ENCODE measurements at places on chromosomes 6 and 20.

GRCh38 chr6:128033156-128033555 is 132.3 kb upstream of the THEMIS start:
- no peak for DNase-seq

GRCh38 chr6:138349891-138350290 is 27.8 kb upstream of the SMIM28 start:
- no peak for DNase-seq

DNA sequence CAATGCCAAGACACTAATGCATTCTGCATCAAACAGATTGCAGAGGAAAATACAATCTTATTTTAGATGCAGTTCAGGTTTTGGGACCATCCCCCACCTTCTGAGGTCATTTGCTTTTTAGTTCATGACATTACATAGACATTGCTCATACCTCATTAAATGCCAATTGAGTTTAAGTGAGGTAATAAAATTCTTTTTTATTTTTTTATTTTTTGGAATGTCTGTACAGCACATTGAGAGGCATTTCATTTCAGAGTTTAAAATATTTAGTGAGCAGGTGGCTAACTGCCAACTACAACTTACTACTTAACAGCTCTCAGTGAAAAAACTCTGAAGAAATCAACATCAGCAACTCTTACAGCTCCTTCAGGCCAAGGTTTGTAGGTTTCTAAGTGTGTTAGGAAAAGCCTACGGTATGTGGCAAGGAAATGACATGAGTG is 482.2 kb upstream of the RNF217 start:
- no peak for DNase-seq

- DNase-seq: no peak
These were observed 12.7 kb upstream of the RAMACL start for GRCh38 chr6:166599205-166599604.

GRCh38 chr6:79868098-79868722 is 79.1 kb downstream of the ELOVL4 start:
- DNase-seq: peak; percentile 86

DNA sequence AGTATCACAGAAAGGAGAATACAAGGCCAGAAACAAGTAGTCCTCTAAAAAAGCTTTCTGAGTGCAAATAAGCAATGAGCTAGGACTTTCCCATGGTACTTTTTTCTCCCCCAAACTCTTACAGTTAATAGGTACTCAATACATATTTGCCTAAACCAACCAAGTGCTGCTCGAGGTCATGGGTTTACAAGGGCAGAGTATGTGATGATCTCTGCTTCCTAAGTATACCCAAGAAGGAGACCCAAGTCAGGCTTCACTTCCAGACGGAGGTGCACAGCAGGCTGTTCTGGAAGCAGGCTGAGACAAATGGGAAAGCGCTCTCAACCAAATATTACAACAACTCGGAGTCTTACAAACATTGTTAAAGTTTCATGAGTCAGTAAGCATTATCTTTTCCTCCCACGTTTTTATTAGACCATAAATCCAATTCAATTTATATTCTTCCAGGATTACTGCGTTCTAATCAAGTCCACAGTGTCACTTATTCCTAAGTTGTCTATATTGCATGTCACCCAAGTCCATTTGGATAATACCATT is 8.1 kb downstream of the FYN start:
- no peak for DNase-seq

GRCh38 chr6:111427341-111428116 is 55.5 kb downstream of the REV3L start:
- no peak for DNase-seq

DNA sequence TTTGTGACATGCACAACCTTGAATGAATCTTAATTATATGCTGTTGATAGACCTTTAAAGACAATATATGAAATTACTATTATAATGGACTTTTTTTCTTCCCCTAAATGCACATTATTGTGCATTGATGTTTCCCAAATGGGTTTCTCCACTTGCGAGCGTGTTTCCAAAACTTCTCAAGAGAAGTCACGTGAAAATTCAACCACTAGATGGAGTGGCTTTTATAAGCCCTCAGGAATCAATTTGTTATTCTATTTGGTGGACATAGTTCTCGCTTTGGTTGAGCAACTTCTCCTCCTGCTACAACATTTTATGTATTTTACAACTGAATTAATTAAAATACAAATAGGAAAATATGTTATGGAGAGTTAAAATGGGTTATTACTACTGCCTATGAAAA is 9.0 kb downstream of the CNR1 start:
- no peak for DNase-seq

DNA sequence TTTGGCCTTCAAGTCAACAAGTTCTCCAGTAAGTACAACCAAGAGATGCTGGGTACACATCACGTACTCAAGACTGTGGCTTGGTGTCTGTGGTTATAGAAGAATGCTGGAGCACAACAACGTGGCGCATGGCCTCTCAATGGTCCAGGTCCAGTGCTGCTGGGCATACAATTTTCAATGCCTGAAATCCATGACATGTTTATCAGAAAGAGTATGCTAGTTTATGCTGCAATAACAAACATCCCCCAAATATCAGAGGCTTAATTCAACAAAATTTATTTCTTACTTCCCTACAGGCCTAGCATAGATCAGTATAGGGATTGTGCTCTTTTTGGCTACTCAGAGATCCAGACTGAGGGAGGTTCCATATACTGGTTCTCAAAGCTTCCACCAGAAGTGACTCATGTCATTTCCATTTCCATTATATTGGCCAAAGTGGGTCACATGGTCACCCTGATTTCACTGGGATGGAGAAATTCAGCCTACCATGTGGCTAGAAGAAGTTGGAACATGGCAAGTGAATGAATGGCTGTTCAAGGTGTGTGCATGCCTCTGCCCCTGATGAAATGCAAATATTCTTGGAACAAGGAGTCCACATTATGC is 33.3 kb upstream of the KIF16B start:
- no peak for DNase-seq

Data from NCI-H774 (cell line).